ENCODE measurements at places on chromosomes 11 and 22. TPM values are rescaled to one million over a fixed set of nuclear protein-coding genes. Genes with fewer than 3 reads are reported as not detected.

DNA sequence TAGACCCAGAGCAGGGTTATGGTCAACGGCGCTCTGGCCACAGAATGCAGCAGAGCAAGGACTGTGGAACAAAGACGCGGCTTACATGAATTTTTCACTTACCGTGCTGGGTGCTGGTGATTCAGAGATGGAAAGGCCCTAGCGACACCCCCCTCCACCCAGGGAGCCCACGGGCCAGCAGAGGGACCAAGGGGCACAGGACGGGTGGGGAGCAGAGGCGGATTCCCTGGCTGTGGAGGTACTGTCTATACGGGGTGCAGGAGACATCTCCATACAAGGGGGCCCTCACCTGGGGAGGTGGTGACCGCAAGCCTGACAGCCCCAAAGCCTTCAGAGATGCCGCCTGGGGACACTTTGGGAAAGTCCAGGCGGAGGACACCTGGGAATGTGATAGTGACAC lies 1.1 kb upstream of the SEPTIN5 start:
- ATAC-seq = no peak

- ATAC-seq = no peak
Observed at GRCh38 chr11:1890856-1891830, 552 bp downstream of the PRR33 start.

DNA sequence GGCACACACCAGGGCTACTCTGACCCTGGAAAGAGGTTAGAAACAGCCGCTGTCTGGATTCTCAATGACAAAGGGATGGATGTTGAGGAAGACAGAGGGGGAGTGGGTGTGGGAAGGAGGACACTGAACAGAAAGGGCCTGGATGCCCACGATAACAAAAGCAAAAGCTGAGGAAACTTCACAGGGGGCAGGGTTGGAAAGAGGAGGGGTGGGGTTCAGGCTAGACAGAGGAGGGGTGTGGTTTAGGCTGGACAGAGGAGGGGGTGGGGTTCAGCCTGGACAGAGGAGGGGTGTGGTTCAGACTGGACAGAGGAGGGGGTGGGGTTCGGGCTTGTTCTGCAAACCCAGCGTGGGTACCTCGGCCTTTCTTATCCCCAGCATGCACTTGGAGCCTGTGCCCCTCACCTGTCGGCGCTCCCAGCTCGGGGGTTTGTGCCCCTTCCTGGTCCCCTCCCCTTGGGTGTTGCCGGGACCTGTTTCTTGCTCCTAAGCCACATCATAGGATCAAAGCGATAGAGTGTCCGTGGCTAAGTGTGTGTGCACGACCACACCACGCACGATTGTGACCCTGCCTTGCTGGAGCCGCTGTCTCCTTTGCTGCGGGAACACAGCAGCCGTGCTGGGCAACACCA lies 75.6 kb downstream of the BRD1 start:
- ATAC-seq = peak; percentile 39

The LGR4 gene
- 73.5 TPM for total RNA-seq

The OR8D1 gene
- not detected for total RNA-seq

The ENTHD1 gene
- 0.73 TPM for total RNA-seq

GRCh38 chr22:45742866-45743450 lies 71.3 kb downstream of the ATXN10 start:
- ATAC-seq = no peak

GRCh38 chr22:22450343-22450839 lies 58.2 kb downstream of the ZNF280B start:
- no peak for ATAC-seq

The SCGB1A1 gene
- not detected for total RNA-seq

The NAV2 gene
- 10.0 TPM for total RNA-seq

GRCh38 chr11:95352733-95353346 lies 121.8 kb upstream of the SESN3 start:
- ATAC-seq = no peak

- ATAC-seq = no peak
Observed at GRCh38 chr11:69374946-69375310, 81.0 kb downstream of the MYEOV start.

The MS4A6A gene
- total RNA-seq = 0.17 TPM

The GRAMD4 gene
- 8.5 TPM for total RNA-seq
